GM13976 (cell line): ENCODE measurements at places on chromosomes 4 and X.

GRCh38 chr4:44663539-44664263, 12.3 kb upstream of the YIPF7 start:
- DNase-seq = no peak

- DNase-seq = no peak
Observed at GRCh38 chr4:153577053-153577452, 107.0 kb upstream of the TLR2 start.

DNA sequence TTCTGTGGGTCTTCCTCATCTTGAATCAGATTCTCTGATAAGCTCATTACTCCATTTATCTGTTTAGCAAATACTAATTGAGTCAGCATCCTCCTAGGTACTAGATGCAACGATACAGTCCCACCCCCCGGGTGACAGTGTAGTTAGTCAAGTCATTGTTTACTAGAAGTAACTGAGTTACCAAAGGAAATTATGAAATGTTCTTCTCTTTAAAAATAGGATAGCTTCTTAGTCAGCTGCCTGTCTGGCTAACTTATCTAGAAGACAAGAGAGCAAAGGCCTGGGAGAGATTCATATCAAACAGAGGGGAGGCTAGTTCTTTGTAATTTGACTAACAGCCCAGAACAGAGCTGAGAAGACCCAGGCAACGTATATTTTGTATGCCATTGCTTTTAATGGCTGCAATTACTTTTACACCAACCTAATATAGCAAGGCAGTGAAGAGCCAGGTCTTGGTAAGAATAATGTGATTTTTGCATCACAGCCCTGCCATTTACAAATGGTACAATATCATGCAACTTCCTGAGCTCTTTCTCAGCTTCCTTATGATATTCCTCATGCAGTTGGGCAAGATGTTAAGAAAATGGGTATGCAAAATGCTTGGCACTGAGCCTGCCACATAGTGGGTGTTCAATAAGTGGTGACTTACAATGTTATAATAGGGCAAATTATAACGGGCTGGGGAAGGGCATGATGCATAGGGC, 149.9 kb downstream of the CHIC2 start:
- DNase-seq = no peak

GRCh38 chrX:30183554-30183953, 31.8 kb upstream of the MAGEB2 start:
- no peak for DNase-seq

DNA sequence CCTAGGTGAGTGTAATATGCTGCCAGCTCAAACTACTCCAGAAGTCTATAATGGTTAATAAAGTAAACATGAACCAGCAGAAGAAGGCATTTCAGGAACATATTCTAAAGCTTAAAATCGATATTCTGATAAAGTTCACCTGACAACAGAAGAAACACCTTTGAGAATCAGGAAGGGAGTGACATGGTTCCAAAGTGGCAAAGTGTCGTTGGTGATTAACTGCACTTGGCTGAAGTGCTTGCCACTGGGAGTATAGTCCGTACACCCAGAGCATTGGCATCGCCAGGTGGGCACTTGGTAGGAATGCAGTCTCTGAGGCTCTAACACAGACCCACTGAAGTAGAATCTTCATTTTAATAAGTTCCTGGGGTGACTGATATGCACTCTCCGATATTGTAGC, 76.0 kb upstream of the H2AZ1 start:
- no peak for DNase-seq

- no peak for DNase-seq
Observed at GRCh38 chr4:1241936-1242505, 6.9 kb downstream of the CTBP1 start.

DNA sequence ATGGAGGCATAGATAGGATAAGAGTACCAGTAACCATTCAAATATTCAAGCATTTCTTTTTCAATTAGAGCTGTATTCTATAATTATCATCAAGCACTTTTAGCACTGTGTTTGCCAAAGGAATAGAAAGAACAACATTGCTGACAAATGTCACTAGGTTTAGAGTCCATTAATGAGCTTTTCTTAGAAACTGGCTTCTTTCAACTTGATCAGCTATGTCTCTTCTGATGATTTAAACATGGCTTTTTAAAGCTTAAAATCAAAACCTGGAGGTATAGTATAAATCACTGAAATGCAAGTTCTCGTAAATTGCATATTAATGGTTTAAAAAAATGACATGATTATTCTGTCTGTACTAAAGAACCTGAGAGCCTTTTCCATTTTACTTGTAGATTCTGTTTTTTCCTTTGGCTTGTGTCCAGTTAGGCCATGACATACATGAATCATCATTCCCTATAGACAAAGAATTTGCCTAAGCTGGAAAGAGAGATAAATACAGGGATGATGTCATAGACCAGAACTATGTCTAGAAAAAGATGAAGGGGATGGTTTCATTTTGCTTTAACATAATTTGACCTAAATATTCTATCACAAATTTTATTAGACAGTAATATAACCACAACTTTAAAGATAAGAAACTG, 340.1 kb upstream of the CTSO start:
- no peak for DNase-seq

DNA sequence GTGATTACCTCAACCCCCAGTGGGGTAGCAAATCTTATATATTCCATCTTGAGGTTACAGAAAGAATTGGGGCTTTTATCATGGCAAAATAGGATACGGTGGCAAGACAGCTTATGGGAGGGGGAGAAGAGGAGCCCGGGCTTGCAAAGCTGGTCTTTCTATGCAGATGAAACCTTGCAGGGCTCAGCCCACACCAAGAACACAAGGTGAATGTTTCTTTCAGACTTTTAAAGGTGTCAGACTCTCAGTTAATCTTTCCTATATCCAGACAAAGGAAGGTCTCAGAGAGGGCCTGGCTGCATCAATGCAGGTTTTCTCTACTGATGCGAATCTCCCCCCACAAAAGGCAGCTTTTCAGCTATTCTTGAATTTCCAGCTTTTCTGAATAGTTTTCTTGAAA, 59.9 kb upstream of the WDR17 start:
- DNase-seq = no peak

GRCh38 chrX:68725756-68726365, 78.4 kb downstream of the STARD8 start:
- no peak for DNase-seq

DNA sequence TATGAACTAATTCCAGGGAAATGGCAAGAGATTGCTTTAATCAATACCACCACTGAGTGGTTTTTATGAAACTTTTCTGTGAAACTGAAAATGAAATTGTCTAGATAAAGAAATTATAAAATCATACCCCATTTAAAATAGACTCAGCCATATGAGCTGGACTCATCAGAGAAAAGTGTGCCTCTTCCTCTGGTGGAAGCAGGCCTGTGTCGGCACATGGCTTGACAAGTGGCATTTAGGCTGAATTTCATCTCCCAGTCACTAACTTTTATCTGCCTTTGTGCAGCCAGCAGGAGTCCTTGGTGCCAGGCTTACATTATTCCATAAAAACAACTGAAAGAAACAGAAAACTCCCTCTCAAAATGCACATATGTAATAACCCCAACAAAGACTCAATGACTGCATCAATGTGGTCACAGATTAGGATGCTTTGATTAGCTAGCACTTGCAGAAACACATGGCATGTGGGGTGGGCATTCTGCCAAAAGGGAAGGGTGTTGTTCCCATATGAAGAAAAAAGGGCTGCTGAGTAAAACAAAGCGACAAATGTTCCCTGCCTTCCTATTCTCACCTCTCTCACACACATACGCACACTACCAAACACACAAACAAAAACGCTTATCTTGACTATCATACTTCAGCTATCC, 232.3 kb downstream of the PABPC4L start:
- no peak for DNase-seq

GRCh38 chr4:29711226-29711625, 1008.9 kb upstream of the PCDH7 start:
- DNase-seq = no peak

- DNase-seq = no peak
Observed at GRCh38 chr4:93184053-93184452, 644.5 kb upstream of the ATOH1 start.

DNA sequence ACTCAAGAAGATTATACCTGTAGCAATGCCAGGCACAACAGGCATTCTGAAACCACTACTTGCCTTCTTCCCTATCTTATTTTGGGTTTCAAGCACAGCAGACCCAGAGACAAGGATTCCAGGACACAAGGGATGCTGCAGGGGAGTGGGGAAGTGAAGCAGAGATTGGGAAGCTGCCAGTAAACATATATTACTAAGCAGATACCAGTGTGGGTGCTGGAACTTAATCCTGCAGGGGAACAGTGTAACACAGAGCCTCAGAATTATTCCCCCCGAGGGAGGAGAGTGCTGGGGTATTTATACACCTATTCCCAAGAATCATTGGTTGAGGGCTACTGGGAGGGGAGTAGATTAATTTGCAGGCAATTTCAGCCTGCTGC, 33.3 kb upstream of the MAML3 start:
- no peak for DNase-seq

- DNase-seq = no peak
Observed at GRCh38 chrX:82081027-82081426, 879.1 kb downstream of the SH3BGRL start.

DNA sequence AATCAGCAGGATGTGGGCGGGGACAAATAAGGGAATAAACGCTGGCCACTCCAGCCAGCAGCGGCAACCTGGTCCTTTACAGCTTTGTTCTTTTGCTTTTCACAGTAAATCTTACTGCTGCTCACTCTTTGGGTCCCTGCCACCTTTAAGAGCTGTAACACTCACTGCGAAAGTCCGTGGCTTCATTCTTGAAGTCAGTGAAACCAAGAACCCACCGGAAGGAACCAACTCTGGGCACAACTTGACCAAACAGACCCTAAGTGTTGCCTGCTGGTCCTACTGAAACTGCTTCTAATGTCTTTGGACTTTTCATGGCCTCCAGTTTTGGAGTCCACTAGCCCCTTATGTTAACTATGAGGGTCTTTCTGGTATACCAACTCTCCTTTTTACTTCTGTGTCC, 566.2 kb upstream of the IGFBP7 start:
- DNase-seq = no peak

DNA sequence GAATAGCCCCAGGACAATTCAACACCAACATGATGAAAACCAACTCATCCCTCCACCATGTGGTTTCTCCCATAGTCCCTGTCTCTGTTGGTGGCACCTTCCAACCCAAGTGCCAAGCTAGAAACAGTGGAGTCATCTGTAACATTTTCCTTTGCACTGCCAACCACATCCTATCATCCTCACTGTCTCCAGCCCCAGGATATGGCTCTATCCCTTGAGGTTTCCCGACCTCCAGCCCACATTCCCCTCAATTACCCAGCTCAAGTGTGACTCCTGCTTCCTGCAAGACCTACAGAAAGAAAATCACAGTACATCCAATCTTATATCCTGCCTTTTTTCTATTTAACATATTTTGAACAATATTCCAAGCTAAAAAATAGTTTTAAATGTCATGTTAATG, 24.2 kb downstream of the PNMA6F start:
- DNase-seq = no peak

DNA sequence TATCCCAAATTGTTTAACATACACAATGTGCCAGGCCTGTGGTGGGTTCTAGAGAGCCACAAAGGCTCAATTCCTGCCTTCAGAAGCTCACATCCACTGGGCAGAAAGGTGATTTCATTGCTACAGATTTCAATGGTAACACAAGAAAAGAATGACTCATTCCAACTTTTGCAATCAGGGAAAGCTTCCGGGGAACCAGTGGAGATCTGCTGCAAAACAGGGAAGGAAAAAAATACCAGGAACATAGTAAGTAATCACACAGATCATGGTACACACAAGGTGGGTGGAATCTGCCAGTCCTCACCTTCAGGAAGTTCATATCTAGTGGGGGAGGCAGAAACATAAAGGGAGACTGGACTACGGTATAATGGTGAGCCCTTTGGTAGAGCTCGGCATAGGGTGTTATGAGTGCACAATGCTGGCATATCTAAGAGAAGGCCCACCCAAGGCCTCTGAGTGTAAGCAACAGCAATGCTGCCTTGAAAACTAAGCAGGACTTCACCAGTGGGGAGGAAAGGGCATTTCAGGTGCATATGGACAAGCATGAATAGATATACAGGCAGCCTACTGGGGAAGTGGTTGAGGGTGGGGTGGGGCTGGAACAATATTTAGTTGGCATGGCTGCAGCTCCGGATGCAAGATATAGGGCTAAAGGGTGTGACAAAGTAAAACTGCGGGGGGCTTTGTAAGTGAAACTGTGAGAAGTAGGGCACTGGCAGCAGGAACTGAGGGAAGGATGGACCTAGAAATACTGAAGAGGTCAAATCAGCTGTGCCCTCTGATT, 24.2 kb downstream of the GPRIN3 start:
- no peak for DNase-seq

GRCh38 chr4:185210102-185210981, 944 bp downstream of the SNX25 start:
- DNase-seq = no peak
